CD14-positive monocyte (primary cell): ENCODE measurements at places on chromosomes 6 and 20. TPM values are rescaled to one million over a fixed set of nuclear protein-coding genes. Genes with fewer than 3 reads are reported as not detected.

Gene FAM209B
- 1.0 and 1.6 TPM in 2 replicates for polyA plus RNA-seq

Gene C6orf58
- not detected in 2 replicates for polyA plus RNA-seq

Gene KCNK17
- not detected for polyA plus RNA-seq

- DNase-seq = no peak
- H3K27me3 ChIP-seq = no peaks in the 10 kb centered on the region
- no peaks in the 10 kb centered on the region for H3K36me3 ChIP-seq
Measured at GRCh38 chr6:141452354-141452686, 680.4 kb upstream of the GJE1 start.

DNA sequence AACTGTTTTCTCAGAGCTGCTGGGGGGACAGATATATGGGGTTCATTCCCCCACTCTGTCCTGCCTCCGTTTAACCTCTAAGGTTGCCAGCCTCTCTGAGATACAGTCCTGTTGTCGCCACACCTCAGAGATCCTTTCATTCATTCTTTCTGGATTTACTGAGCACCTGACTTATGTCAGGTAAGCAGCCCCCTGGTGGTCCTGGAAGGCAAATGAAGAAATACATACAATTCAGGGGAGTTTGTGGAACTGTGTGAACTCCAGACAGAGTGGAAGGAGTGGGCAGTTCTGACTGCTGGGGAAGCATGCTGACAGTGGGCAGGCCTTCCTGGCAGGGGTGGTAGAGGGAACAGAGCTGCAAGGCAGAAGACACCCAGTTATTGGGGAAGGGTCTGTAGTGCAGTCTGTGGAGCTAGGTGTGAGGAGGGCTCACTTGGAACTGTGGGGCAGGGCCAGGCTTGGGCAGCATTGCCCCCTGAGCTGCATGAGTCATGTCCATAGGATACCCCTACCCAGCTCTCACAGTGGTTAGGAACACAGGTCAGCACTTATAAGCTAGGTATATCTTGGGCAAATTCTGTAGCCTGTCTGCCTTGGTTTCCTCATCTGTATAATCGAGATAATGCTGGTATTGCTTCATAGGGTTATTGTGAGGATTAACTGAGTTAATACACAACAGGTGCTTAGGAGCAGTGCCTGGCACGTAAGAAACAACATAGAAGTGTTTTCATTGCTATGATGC is 12.8 kb upstream of the SGK2 start:
- DNase-seq = no peak
- H3K4me3 ChIP-seq = no peak overlapping the region
- H3K36me3 ChIP-seq = no peaks in the 10 kb centered on the region
- no peaks in the 10 kb centered on the region for H3K27me3 ChIP-seq
- H3K4me1 ChIP-seq = no peaks in the 10 kb centered on the region
- no peak overlapping the region for H3K27ac ChIP-seq
